ENCODE measurements at places on chromosomes 2 and 18.

- no peak for DNase-seq
These were observed 110.4 kb downstream of the LRP1B start for GRCh38 chr2:142020368-142020767.

DNA sequence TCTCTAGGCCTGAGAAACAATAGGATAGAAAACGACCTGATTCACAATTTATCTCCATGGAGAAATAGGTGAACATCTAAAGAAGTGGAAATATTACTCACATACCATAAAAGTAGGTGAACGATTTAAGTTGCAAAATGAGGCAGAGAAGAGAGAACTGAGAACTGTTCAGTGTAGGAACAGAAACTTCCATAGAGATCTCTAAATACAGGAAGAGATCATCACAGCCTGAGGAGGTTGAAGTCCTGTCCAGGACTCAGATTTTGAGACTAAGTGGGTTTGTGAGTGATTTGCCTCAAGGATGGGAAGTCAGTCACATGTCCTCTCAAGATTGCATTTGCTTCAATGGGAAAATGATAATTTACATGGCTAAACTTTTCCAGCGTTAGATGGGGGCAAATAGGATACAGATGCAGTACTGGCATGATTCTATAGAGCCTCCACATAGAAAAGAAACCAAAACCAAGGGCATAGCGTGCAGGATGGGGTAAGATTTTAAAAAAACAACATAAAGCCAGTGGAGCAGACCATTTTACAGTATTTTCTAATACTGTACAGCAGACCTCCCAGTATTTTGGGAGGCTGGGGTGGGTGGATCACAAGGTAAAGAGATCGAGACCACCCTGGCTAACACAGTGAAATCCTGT lies 68.8 kb downstream of the MEP1B start:
- no peak for DNase-seq

- no peak for DNase-seq
These were observed 43.5 kb downstream of the SLC14A2 start for GRCh38 chr18:45658756-45659155.

DNA sequence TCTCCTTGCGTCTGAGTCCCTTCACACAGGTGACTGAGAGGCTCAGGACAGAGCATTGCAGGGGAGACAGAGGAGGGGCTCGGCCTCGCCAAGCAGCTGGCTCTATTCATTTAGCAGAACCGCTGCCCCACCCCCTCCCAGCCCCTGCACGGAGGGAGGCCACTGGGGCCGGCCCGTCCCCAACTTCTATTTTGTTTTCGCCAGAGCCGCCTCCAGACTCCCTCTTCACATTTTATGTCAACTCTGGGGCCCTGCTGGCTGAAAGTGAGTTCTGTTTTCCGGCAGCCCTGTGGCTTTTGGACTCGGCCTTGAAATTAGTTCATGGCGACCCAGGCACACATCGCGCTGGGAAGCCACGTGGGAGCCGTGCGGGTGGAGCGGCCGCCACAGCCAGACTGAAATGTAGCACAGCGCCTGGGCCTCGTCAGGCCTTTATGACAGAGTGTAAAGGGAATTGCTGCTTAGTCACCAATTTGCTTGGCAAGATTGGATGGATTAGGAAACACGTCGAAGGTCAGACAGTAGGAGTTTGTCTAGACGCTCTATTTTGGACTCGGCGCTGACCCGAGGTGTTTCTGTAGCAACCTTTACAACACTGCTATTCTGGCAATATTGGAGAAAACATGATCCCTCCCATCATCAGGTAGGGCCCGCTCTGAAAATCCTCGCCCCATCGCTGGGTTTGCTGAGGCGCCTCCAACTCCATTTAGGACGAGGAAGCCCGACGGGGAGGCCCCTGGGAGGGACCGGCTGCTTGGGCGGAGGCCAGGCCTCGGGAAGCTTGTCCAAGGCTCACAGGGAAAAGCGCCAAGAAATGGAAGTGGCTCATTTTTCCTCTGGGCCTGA lies 90.7 kb upstream of the CTDP1 start:
- no peak for DNase-seq

DNA sequence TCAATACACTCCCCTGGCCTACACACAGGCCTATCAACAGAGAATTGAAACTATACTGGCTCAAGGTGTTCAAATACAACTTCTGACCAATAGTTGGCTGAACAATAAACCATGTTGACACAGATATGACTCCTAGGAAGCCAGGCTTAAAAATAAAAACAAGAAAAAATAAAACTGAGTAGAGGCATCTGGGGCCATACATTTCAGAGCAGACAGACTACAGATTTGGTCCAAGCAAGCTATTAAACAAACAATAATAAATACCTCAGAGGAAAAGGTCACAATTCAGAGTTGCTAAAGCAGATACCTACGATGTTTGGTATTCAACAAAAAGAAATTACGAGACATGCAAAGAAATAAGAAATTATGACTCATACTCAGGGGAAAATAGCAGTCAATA lies 132.8 kb upstream of the ACVR2A start:
- DNase-seq: no peak
